ENCODE measurements at places on chromosomes 16 and 17. TPM values are rescaled to one million over a fixed set of nuclear protein-coding genes. Genes with fewer than 3 reads are reported as not detected.

Gene GPR139
- not detected for total RNA-seq

Gene RAPGEFL1
- 4.6 TPM for total RNA-seq

Gene TLCD1
- total RNA-seq = 5.6 TPM

Gene MEIOB
- total RNA-seq = not detected

DNA sequence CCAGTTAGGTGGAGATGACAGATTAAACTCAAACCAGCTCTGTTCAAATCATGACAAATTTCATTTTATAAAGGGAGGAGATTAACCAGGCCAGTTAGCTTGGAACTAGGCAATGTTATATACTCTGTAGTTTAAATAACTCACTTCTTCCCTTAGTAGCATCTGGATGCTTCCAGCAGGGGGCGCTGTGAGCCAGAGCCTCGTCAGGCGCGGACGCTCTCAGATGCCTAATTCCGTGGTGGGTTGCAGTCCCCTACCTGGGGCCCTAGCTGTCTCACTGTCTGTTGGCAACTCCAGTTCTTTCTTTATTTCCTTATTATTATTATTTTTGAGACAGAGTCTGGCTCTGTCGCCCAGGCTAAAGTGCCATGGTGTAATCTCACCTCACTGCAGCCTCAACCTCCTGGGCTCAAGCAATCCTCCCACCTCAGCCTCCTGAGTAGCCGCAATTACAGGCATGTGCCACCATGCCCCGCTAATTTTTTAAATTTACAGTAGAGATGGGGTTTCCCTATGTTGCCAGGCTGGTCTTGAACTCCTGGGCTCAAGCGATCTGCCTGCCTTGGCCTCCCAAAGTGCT is 17.3 kb upstream of the WFDC1 start:
- DNase-seq = peak; percentile 73

DNA sequence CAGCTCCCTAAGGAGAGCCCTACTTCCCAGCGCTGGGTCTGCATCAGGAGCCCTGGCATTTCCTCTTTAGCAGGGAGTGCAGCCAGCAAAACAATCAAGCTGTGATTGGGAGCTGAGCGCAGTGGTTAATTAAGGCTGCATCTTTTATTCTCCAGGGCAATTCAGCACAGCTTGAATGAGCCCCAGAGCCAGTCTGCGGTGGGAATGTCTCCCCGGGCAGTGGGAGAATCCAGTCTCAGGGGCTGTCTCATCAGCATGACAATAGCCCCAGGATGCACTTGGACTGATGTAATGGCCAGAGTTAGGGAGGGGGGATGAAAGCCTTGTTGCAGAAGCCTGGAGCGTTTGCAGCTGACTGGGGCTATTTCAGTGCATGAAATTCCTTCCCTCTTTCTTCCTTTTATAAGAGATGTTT is 292.6 kb upstream of the SOX9 start:
- no peak for DNase-seq

GRCh38 chr17:28711723-28712031 is at the start of gene PROCA1:
Gene PROCA1, minus strand, starts transcription at chr17:28711888. Its CDS starts 228 bp downstream, at chr17:28711660.
- peak; percentile 68 for DNase-seq

DNA sequence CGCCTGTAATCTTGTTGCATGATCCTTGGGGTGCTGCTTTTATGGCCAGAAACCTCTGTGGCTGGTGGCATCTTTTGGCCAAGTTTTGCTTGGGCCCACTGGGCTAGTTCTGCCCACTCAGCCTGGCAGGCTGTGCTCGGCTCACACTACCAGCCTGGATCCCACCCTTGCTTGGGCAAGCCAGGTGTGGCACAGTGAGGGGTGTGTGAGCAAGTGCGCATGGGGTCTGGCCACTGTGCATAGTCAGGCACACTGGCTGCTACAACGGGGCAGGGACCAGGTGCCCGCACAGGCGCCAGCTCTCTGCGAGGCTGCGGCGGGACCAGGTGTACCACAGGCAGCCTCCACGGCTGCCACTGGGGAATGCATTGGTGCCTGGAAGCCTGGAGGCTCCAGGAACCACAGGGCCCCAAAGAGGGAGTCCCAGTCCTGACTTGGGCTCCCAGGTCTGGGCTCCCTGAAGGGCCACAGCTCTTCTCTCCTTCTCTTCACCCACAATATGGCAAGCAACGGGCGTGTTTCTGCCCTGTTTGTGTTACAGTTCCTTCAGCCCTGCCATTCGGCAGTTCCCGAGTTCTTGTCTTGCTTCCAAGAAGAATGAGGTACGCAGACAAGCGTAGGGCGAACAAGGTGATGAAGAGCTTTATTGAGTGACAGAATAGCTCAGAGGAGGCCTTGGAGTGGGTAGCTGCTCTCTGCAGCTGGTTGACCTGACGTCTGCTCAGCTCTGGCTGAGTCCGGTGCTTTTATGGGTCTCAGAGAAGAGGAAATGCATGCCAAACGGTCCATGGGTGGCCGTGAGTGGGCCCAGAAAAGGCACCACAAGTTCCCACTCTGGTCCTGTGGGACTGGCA is 26.7 kb upstream of the PRM1 start:
- no peak for DNase-seq

- DNase-seq = no peak
These were observed 23.9 kb upstream of the TNS4 start for GRCh38 chr17:40525294-40525693.

- DNase-seq = no peak
These were observed 19.7 kb downstream of the SLC7A6 start for GRCh38 chr16:68283801-68284598.

Data from activated CD8-positive, alpha-beta memory T cell treated with anti-CD3 and anti-CD28 coated beads, Interleukin-2, amount 10 ng/mL, durations not matched to agents 7 days and 5 days (primary cell).